ENCODE measurements at places on chromosomes 1 and 21.

- no peak for DNase-seq
Observed at GRCh38 chr21:17780539-17780938, 38.6 kb downstream of the C21orf91 start.

GRCh38 chr1:209262631-209263030 is 320.9 kb upstream of the CAMK1G start:
- DNase-seq = no peak

GRCh38 chr1:175564119-175564518 is 179.3 kb downstream of the TNR start:
- DNase-seq = no peak

DNA sequence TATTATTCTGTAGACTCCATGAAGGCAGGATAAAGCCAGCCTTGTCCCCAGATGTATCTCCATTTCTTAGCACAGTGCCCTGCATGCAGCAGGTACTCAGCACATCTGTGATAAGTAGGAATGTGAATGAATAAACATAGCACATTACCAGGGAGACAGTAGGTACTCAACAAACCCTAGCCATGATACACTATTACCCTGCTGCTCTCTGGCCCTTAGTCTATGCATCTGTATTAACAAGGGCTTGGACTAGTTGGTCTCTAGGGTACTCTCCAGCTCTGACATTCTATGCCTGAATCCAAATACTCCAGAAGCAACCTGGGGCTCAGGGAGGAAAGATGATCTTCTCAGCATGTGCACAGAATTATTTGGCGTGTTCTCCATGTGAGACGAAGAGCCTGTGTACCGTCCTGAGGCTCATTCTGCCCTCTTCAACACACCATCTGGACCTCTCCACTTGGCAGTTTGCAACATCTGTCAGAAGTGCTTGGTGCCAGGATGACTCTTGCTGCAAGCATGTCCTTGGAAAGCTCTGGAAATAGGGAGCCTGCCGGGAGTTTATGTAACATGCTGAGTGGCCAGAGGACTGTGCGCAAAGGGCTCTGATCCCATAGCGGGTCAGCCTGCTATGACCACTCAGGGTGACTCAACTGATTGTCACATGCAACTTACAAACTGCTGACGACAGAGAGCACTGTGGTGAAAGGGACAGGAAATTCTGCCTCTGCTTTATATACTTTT is 228.2 kb upstream of the USP24 start:
- DNase-seq = no peak

DNA sequence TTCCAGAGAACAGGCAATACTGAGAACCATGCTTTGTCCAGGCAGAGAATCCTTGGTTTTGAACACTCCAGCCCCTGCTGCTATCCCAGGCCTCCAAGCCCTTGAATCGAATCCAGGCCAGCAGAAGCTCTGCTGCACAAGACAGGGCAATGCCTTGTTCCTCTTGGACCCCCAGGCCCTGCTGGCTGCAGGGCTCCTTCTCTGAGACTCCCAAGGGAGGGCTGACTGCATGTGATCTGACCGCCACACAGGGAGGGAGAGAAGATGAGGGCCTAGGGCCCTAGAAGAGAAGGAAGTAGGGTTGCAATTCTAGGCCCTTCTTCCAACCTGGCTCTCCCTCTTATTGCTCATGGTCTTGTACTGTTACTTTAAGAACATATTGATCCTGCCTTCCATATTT is 160.6 kb upstream of the EDN2 start:
- no peak for DNase-seq
